Activated gamma-delta T cell (primary cell): ENCODE measurements at places on chromosomes 3 and 15.

- DNase-seq: no peak
Observed at GRCh38 chr3:17009826-17010225, 125.1 kb downstream of the PLCL2 start.

DNA sequence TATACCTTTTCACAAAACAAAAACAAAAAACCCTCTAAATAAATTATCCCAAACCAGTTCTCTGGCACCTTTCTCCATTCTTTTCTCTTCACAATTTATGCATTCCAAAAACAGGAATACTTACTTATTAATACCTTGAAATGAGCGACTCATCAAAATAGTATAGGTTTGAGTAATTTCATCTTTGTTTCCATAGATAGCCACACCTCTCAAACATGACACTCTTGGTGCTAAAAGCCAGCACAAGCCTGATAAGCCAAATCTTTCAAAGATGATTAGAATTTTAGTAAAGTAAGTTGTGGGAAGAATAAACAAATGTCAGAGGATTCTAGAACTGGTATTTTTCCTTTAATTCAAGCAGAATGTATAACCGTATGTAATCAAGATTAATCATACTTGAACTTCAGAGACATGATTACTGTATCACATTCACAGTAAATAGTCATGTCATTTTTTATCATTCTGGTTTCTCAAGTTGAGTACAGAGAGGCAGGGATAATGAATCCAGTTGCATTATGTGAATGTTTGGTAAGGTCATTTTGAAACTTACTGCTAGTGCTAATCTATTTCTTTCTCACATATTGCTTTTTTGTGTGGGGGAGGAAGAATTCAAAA is 12.1 kb upstream of the WDR5B start:
- DNase-seq: no peak

- no peak for DNase-seq
Observed at GRCh38 chr3:38805765-38806386, 10.1 kb downstream of the SCN10A start.

DNA sequence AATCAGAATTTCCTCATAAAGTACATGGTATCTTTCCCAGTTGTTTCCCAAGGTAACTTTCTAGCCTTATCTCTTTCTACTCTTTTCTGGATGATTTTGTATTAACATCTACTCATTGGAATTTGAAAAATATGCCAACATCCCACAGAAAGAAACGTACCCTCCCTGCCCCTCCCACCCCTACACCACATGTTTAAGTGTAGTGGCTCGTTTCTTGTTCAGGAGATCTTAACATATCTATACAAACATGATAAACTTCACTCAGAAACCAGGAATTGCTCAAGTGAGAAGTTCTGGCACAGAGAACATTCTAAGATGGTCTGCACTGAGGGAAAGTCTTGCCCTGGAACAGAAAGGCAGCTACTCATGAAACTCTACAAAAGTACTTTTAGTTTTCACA is 404.7 kb downstream of the SOX2 start:
- DNase-seq: no peak

- DNase-seq: no peak
Observed at GRCh38 chr3:43180694-43181093, 74.8 kb upstream of the POMGNT2 start.

- DNase-seq: no peak
Observed at GRCh38 chr3:85821130-85821756, 862.5 kb downstream of the CADM2 start.

GRCh38 chr3:40099871-40100270 is 209.6 kb upstream of the EIF1B start:
- DNase-seq: no peak

GRCh38 chr3:64473466-64473865 is 214.3 kb downstream of the ADAMTS9 start:
- DNase-seq: no peak

- DNase-seq: no peak
Observed at GRCh38 chr3:108951820-108952501, 1.7 kb downstream of the GUCA1C start.

DNA sequence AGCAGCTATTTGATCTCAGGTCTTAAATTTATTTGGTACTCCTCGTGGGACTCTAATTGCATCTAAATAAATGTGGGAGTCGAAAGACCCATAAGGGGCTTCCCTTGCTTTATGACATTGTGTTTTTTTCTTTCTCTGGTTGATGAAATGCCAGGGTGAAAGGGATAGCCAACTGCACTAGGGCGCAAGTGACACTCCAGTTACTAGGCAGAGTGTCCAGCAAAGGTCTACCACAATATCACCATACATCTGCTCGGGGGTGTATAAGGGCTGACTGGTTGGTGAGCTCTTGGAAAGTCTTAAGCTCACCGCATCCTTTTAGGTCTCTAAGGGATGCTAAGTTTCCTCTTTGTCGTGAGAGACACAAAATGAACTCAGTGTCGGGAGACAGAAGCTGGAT is 54.0 kb downstream of the PGBD4 start:
- no peak for DNase-seq

GRCh38 chr3:130576375-130577266 is 59.6 kb downstream of the COL6A6 start:
- no peak for DNase-seq

DNA sequence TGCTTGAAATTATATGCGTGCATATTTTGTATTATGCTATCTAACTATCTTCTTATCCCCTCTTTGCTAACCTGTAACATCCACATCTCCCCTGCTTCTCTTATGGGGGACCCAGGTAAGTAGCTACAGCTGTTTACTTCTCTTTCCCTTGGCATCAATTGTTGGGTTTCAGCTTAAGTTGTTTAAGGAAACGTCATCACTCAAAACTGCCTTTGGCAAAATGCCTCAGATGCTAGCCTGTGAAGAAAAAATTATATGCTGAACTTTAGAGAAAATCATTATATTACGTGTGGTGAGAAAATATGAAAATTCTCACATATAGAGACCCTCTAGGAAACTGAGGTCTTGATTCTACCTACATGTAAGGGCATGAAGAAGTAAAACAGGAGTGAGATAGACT is 447.0 kb upstream of the NECTIN3 start:
- no peak for DNase-seq

DNA sequence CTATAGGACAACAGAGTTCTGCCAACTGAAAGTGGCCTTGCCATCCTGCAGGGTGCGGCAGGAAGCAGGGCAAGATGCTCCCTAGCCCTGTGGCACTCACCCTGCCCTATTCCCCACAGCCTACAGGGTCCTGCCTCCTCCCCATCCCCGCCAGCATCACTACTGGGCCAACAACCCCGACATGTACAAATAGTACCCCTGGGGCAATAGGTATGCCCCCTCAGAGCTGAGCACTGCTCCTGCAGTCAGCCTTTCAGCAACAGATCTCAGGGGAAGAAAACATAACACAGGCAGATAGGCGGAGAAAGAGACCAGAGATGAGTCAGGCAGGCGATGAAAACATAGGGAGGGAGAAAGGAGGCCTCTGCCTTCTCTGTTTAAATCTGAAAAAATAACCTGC is 74.7 kb downstream of the XXYLT1 start:
- no peak for DNase-seq
